ENCODE measurements at places on chromosomes 5 and 9. TPM values are rescaled to one million over a fixed set of nuclear protein-coding genes. Genes with fewer than 3 reads are reported as not detected.

The HSDL2 gene
- total RNA-seq, result 21.7 TPM

The ROR2 gene
- total RNA-seq, result 21.6 TPM

The PCDHGA8 gene
- total RNA-seq, result 1.2 TPM

The DMRT3 gene
- total RNA-seq, result not detected

All from placental epithelial cell (primary cell).